Forelimb muscle (tissue), 1 donor: ENCODE measurements at places on chromosomes 2 and 18. TPM values are rescaled to one million over a fixed set of nuclear protein-coding genes. Genes with fewer than 3 reads are reported as not detected.

NRP2 gene
- polyA plus RNA-seq, result 11.7 TPM

DNA sequence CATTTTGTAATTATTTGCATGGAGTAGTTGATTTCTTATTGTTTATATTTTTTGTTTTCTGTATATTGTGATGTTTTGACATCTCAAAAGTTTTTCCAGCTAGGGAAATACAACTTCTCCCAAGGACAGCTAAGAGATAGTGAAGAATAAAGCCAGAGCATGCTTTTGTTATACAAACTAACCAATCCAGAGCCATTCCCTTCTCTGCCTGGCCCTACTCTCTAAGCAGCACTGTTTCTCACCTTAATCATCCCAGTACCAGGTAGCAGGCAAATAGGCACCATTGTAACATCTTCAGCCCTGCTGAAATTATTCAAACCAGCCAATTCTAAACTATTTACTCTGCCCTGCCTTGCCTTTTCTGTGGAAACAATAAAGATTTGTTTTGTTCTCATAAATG lies 1063.4 kb upstream of the CHAC2 start:
- no peak for DNase-seq

CNDP1 gene
- polyA plus RNA-seq, result 0.13 TPM

RAB6C gene
- polyA plus RNA-seq, result 0.24 TPM

- no peak for DNase-seq
Observed at GRCh38 chr2:44778221-44778654, 163.3 kb upstream of the SIX3 start.

DNA sequence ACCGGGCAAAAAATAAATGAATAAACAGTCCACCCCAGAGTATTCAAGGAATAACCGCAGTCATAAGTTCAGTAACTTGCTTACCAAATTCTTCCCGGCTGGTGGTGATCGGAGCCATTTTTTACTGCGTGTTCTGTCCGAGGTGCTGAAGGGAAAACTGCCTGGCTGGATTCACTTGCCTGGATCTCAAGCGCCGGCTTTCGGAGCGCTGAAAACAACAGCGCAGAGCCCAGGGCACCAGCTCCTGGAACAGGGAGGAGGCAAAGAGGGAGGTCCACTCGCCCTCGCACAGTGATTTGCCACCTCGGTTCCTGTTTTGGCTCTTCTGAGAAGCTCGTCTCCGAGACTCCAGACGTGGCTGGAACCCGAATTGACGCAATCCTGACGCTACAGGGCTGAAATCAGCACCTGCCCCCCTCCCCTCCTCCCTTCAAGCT lies at the start of gene SYT4:
Gene SYT4, minus strand, starts transcription at position 327 of the 437 bp plus-strand sequence. Its CDS starts 209 bp downstream, at position 118.
- no peak for DNase-seq

GRCh38 chr2:46845542-46846486 lies 69.8 kb downstream of the MCFD2 start:
- DNase-seq, result no peak

GRCh38 chr2:60519231-60519863 lies 34.1 kb downstream of the BCL11A start:
- DNase-seq, result no peak

DNA sequence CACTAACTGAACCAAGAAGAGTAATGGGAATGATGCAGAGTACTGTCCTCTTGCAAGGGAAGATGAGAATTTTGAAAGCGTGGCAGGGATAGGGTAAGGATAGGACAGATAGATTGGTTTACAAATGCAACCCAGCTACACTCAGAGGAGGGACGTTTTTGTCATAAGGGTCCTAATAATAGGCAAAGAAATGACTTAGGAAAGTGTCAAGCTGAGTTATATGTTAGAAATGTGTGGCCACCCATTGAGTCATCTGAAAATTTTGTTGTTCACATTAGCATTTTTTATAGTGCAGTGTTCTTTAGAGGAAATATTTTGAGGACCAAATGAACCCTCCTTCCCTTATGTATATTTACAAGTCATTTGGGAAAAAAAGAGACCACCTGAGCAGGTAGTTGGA lies 137.5 kb downstream of the PHLPP1 start:
- no peak for DNase-seq

DNA sequence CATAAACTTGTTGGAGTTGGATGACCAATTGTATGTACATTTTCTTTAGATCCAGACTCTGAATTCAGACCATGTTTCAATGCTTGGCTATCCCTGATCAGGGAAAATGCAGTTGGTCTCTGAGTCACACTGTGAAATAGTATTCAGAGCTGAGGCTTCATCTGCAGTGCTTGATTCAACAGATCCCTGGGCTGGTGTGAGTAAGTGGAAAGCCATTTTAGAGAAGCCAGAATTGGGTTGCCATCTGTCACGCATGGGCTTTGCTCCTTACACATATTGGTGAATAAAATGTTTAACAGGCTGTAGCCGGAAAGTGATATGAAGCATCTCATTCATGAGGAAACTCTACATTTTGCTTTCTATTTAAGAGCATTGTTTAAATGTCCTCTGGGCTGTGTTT lies 50.0 kb upstream of the ACYP2 start:
- no peak for DNase-seq

- DNase-seq, result peak; percentile 44
Observed at GRCh38 chr2:214410918-214411554, at the start of gene VWC2L. VWC2L (plus strand) TSS chr2:214411054; CDS start chr2:214414194, 3,140 bp downstream.

DNA sequence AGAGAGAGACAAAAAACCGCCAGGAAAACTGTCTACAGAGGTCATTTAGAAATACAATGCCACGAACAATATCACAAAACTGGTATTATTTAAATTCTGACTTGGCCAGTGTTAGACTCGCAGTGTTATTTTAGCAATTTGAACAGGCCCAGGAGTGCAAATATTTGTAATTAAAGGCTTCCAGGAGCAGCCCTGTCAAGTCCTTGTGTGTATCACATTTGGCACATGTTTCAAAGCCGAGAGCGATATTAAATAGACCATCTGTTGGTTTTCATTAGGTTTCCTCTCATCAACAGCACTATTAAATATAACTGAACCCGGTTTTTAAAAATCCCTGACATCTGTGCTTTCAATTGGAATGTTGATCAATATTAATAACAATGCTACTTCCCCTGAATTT lies 656.9 kb downstream of the TSN start:
- no peak for DNase-seq

PTGR3 gene
- 40.0 TPM for polyA plus RNA-seq

DNA sequence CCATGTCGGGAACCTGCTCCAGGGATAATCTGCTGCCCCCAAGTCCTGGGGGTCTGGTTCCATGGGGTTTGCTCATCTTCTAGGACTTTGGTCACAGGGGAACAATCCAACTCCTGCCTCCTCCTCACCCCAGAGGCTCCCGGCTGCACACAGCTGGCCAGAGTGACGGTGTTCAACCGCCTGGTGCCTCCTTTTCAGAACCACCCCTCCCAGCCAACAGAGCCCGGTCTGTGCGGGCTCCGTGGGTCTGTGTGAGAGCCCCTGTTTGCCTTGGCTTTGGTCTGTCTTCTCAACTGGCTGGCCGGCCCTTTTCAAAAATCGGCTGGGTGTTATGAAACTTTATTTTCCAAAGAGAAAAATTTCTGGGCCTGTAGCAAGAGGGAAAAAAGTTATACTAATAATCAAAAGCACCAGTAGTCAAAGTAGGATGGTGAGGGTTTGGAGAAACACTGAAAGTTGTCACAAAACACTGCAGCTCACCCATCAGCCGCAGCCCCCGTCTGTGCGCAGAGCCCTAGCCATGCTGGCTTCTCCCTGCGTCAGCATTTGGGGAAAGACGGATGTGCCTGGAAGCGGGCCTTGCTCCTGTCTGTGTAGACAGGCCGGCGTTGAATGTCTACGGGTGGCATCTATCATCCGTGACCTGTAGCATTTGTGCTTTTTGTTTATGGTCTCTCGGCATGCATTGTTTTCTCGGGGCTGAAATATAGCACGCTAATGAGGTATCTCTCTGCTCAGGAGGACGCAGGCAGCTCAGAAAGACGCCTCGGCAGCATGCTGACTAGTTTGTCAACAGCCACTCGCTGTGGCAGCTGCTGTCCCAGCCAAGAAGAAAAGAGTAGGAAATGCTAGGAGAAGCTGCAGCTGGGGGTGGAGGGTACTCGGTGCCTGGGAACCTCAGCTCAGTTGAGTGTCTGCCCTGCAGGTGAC lies 138.6 kb downstream of the GLI2 start:
- no peak for DNase-seq

GRCh38 chr2:28750316-28751251 lies 1.0 kb upstream of the PPP1CB start:
- no peak for DNase-seq

GRCh38 chr2:237201461-237202287 lies 116.0 kb downstream of the COPS8 start:
- DNase-seq, result no peak

GRCh38 chr2:241502281-241502680 lies 6.1 kb downstream of the STK25 start:
- DNase-seq, result no peak

- no peak for DNase-seq
Observed at GRCh38 chr2:219252900-219253752, at the start of gene TUBA4B. TUBA4B (plus strand) TSS chr2:219253243; CDS start chr2:219253408, 165 bp downstream.

DNA sequence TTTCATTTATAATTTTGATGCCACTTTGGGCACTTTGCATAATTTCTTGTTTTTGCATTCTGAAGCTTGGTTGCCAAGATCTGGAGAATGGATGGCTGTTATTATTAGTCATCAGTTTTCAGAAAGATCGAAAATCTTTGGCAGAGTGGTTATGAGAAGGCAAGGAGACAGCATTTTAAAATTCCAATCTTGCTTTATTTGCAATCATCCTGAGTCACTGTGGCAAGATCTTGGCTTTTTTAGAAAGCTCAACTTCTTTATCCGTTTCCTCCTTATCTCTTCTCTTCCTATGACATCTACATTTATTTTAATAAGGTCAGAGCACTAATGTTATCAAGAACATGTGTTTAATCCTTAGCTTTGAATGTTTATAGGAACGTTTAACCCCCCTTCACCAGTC lies 31.1 kb upstream of the EIF2AK3 start:
- DNase-seq, result no peak

GRCh38 chr2:54329482-54330161 lies 73.6 kb upstream of the TSPYL6 start:
- peak; percentile 81 for DNase-seq

SERPINB3 gene
- polyA plus RNA-seq, result not detected

CHN1 gene
- 12.1 TPM for polyA plus RNA-seq

ZNF236 gene
- 5.9 TPM for polyA plus RNA-seq

LYG2 gene
- 0.22 TPM for polyA plus RNA-seq

- no peak for DNase-seq
Observed at GRCh38 chr18:25827228-25827627, 263.2 kb downstream of the SS18 start.
